Epithelial cell of proximal tubule (primary cell): ENCODE measurements at places on chromosomes 16 and 17. TPM values are rescaled to one million over a fixed set of nuclear protein-coding genes. Genes with fewer than 3 reads are reported as not detected.

KRT28 gene
- not detected in 2 replicates for total RNA-seq

NUPR1 gene
- total RNA-seq, result not detected in 2 replicates

DRG2 gene
- total RNA-seq, result 35.3 and 57.5 TPM in 2 replicates

GRCh38 chr16:57031156-57031555 lies 41.8 kb downstream of the NLRC5 start:
- DNase-seq, result no peak

DNA sequence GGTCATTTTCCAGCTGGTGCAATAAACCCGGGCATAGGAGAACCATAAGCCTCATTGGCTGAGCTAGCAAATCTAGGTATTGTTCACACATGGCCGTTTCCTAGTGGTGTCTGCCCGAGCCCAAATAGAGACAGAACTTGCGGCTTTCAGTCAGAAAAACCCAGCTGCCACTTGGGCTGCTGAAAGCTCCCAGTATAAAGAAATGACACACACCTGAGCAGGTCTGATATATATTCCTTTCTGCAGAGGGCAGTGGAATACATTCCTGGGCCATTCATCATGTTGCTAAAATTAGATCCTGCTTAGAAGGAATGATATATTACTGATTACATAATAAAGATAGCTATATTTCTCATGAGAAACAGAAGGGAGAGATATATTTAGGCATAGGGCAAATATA lies 83.9 kb upstream of the IRX5 start:
- DNase-seq, result no peak
